ENCODE measurements at places on chromosomes 4 and X.

DNA sequence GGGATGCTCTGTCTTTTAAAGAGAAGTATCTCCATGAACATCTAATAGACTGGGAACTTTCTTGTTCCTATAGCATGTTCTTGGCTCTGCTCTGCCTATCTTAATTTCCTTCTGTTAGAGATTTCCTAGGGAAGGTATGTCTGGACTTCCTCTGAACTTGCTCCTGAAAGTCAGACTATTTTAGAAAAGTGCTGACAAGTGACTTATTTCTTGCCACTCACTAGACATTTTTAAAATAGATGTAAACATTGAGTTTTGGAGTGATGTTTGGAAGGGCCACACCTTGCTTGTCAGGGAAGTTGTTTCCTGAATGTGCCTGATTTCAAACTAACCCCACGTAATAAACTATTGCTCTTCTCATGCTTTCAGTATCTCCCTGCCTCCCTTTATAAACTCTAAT is 62.4 kb upstream of the ATP8A1 start:
- H3K4me3 ChIP-seq: no peak overlapping the region
- no peak for DNase-seq
- no peaks in the 10 kb centered on the region for H3K36me3 ChIP-seq
- H3K27ac ChIP-seq: no peak overlapping the region
- no peaks in the 10 kb centered on the region for H3K27me3 ChIP-seq

- H3K27ac ChIP-seq: no peak overlapping the region
- no peak overlapping the region for H3K4me3 ChIP-seq
- H3K4me1 ChIP-seq: no peaks in the 10 kb centered on the region
- peak; percentile 67 for DNase-seq
These were observed 26.5 kb downstream of the HCCS start for GRCh38 chrX:11137543-11138139.

- no peak for DNase-seq
- no peak overlapping the region for H3K27ac ChIP-seq
- H3K4me3 ChIP-seq: no peak overlapping the region
- no peaks in the 10 kb centered on the region for H3K36me3 ChIP-seq
- H3K4me1 ChIP-seq: no peaks in the 10 kb centered on the region
- H3K27me3 ChIP-seq: no peaks in the 10 kb centered on the region
These were observed 54.1 kb downstream of the ANK2 start for GRCh38 chr4:113103556-113103955.

DNA sequence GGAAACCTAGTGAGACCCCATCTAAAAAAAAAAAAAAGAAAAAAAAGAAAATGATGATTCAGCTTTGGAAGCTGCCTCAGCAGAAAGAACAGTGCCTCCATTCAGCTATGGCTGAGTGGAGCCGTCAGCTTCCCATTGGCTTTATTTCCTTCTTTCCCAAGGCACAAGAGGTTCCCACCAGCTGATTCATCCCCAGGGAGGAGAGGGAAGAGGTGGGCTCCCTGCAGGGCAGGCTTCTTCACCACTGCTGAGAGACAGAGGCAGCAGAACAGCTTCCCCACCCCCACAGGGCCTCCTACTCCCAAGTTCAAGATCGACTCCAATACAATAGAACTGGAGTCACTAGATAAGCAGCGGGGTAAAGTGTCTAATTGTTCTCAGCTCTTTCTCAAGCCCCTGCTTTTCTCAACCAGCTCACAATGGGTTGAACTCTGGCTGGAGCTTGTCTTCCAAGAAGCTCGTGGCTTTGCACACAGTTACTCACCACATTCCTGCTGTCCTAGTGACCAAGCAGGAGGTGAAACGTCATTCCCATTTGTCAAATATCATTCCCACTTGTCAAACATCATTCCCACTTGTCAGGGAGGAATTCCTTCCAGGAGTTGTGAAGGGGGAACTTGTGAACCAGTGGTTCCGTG is 47.8 kb downstream of the FHDC1 start:
- H3K27me3 ChIP-seq: no peaks in the 10 kb centered on the region
- H3K4me3 ChIP-seq: no peak overlapping the region
- H3K4me1 ChIP-seq: no peaks in the 10 kb centered on the region
- peak; percentile 46 for DNase-seq
- no peaks in the 10 kb centered on the region for H3K36me3 ChIP-seq
- H3K27ac ChIP-seq: no peak overlapping the region

DNA sequence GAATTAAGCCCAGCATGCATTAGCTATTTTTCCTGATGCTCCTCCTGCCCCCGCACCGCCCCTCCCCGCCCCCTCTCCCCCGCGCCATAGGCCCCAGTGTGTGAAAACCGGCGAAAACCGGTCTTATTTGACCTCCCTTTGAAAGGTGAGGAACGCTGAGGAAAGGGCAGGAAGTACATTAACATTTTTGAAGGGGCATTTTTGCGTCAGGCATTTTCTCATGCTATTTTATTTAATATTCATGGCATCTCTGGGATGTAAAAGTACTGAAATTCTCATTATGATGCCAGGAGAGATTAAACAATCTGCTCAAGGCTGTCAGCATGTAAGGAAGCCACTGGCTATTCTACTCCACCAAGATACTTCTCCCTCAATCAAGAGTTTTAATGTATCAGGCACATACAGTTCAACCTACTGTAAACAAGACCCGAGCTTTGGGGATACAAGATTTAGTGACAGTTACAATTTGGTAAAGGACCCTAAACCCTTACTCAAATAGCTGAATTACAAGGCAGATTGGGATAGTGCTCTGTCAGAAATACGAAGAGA is 1.2 kb upstream of the NMU start:
- DNase-seq: no peak
- H3K4me1 ChIP-seq: no peaks in the 10 kb centered on the region
- no peak overlapping the region for H3K4me3 ChIP-seq
- no peak overlapping the region for H3K27ac ChIP-seq
- peaks cover 37% of the 10 kb centered on the region for H3K27me3 ChIP-seq

GRCh38 chr4:38024206-38024509 is 64.0 kb downstream of the PTTG2 start:
- H3K36me3 ChIP-seq: peaks cover 4% of the 10 kb centered on the region
- peak; percentile 18 for DNase-seq
- no peaks in the 10 kb centered on the region for H3K27me3 ChIP-seq
- peaks cover 30% of the 10 kb centered on the region for H3K4me1 ChIP-seq

DNA sequence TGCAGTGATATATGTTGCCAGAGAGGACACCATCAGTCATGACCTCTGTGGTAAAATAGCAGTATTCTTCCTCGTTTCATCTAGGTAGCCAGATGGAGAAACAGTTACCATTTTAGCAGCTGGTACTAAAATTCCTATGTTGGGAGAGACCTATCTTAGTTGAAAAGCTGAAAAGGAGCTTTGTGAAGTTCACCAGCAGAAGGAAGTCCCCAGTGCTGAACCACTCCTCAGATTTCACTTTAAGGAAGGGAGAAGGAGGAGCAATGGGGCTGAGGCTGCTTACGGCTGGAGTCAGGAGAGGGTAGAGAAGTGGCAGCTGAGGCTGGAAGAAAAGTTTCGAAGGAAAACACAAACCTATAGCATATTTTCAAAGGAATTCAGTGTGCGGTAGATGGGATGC is 103.7 kb downstream of the ATXN3L start:
- no peaks in the 10 kb centered on the region for H3K4me1 ChIP-seq
- no peak overlapping the region for H3K27ac ChIP-seq
- DNase-seq: no peak
- H3K36me3 ChIP-seq: no peaks in the 10 kb centered on the region
- H3K4me3 ChIP-seq: no peak overlapping the region

- H3K27ac ChIP-seq: no peak overlapping the region
- no peak overlapping the region for H3K4me3 ChIP-seq
- peaks cover 3% of the 10 kb centered on the region for H3K4me1 ChIP-seq
- peaks cover 10% of the 10 kb centered on the region for H3K27me3 ChIP-seq
- DNase-seq: no peak
These were observed 251.7 kb upstream of the TENM3 start for GRCh38 chr4:181991369-181992108.

GRCh38 chr4:78990938-78991810 is 51.9 kb upstream of the PAQR3 start:
- H3K4me1 ChIP-seq: peaks cover 22% of the 10 kb centered on the region
- no peaks in the 10 kb centered on the region for H3K36me3 ChIP-seq
- no peaks in the 10 kb centered on the region for H3K27me3 ChIP-seq

DNA sequence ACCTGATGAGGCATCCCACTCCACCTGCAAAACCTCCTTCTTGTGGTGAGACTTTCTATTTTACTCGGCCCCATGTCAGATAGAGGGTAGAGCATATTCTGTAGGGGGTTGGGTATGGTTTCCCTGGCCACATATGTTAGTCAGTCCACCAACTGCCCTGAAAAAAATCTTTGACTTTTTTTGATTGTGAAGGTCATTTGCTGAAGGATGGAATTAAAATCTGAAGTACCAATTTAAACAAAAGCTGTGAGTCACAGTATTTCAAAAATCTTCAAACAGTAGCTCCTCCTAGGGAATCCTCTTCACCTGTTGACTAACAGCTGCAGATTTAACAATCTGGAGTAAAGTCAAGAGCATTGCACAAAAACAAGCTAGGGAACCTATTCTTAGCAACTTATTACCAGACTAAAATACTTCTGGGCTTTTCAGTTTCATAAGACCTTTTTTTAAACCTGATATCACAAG is 8.0 kb upstream of the CCDC110 start:
- DNase-seq: no peak
- peaks cover 6% of the 10 kb centered on the region for H3K4me1 ChIP-seq
- no peak overlapping the region for H3K27ac ChIP-seq
- no peaks in the 10 kb centered on the region for H3K36me3 ChIP-seq
- no peak overlapping the region for H3K4me3 ChIP-seq
- peaks cover 52% of the 10 kb centered on the region for H3K27me3 ChIP-seq

DNA sequence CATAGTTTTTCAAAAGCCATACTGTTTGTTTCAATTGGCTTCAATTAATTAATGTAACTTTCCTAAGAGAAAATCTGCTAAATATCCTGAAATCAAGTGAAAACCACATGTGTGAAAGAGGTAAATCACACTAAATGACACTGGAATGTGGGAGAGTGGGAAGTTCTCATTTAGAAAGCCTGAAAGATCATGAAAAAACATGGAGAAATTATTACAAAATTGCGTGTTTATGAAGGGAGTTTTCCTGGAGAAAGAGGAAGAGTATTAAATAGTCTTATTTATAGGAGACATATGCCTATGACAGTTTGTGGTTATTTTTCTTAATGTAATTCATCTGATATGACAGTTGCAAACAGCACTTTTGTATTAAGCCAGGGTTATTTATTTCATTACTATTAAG is 183.7 kb downstream of the DKK2 start:
- H3K4me3 ChIP-seq: no peak overlapping the region
- no peaks in the 10 kb centered on the region for H3K27me3 ChIP-seq
- DNase-seq: no peak
- no peaks in the 10 kb centered on the region for H3K36me3 ChIP-seq
- H3K27ac ChIP-seq: no peak overlapping the region
- H3K4me1 ChIP-seq: no peaks in the 10 kb centered on the region

DNA sequence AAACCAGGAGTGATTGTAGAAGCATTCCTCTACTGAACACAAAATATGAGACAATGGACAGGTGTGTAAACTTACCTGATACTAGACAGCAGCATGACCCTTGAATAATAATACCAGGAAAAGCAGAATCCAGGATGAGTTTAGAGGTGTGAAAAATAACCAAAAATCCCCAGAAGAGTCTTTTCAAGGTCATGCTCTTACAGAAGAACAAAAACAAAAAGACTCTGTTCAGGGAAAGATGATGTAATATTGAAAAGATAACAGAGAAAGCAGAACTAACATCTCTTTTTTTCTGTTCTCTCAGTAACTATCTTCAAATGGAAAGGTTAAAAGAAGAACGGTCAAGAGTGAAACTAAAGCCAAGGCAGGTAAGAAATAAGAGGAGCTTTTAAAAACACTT is 14.0 kb upstream of the ARHGAP10 start:
- DNase-seq: no peak
- H3K4me3 ChIP-seq: no peak overlapping the region
- no peaks in the 10 kb centered on the region for H3K27me3 ChIP-seq
- H3K36me3 ChIP-seq: no peaks in the 10 kb centered on the region
- no peaks in the 10 kb centered on the region for H3K4me1 ChIP-seq
- no peak overlapping the region for H3K27ac ChIP-seq

DNA sequence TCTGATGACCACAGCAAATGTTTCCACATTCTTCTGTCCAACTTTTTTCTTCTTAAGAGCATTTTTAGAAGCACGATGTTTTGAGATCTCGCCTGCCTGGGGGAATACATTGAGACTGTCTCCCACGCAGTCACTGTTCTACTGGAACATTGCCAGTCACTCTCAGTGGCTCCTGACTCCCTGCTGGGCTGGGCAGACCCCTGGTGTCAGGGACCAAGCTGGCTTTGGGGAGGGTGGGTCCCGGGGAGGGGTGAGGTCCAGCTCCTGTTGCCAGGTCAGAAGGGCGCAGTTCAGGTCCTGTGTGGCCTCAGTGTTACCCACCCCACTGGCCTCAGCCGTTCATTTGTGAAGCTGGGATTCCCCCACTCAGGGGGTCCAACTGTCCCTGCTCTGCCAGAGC is 18.9 kb upstream of the ABLIM2 start:
- no peaks in the 10 kb centered on the region for H3K27me3 ChIP-seq
- no peak overlapping the region for H3K4me3 ChIP-seq
- H3K36me3 ChIP-seq: no peaks in the 10 kb centered on the region
- DNase-seq: no peak
- peak overlapping the region; percentile 17 for H3K27ac ChIP-seq

DNA sequence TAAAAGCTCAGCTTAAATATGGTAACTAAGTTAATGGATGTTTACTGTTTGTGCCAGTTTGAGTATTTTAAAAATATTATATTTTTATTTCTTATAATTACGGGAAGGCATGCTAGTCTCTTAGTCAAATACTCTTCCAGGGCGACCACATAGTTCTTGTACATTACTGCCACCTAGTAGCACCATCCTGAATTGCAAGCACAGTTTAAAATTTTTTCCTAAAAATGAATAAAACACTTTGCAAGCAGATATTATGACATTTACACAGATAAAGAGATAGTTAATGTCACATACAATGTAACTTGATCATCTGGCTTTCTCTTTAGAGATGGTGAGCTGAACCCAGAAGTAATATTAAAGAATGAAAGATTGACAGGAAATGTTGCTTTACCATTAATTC is 11.5 kb downstream of the NDP start:
- H3K27me3 ChIP-seq: no peaks in the 10 kb centered on the region
- no peak for DNase-seq
- H3K4me1 ChIP-seq: no peaks in the 10 kb centered on the region

GRCh38 chr4:42625329-42625728 is 31.6 kb downstream of the ATP8A1 start:
- no peaks in the 10 kb centered on the region for H3K27me3 ChIP-seq
- no peak for DNase-seq
- H3K4me3 ChIP-seq: no peak overlapping the region
- no peak overlapping the region for H3K27ac ChIP-seq
- no peaks in the 10 kb centered on the region for H3K36me3 ChIP-seq

DNA sequence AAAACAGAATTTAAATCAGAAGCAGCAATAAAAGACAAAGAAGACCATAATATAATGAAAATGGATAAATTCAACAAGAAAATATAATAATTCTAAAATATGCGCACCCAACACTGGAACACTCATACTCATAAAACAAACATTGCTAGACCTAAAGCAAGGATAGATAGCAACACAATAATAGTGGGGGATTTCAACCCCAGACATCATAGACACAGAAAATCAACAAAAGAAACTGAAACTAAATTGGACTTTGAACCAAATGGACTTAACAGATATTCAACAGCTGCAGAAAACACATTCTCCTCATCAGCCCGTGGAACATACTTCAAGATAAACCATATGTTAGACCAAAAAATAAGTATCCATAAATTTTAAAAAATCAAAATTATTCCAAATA is 1552.6 kb downstream of the C4orf33 start:
- no peak overlapping the region for H3K4me3 ChIP-seq
- no peak overlapping the region for H3K27ac ChIP-seq
- DNase-seq: no peak
- no peaks in the 10 kb centered on the region for H3K4me1 ChIP-seq

All from cardiac muscle cell (in vitro differentiated cells and primary cell).